ENCODE measurements at places on chromosomes 2 and 18. TPM values are rescaled to one million over a fixed set of nuclear protein-coding genes. Genes with fewer than 3 reads are reported as not detected.

Gene FBXO15
- total RNA-seq = 0.32 TPM

Gene CAVIN2
- 3.1 TPM for total RNA-seq

Gene RAB6D
- total RNA-seq = not detected

Gene MOGAT1
- total RNA-seq = not detected

Gene SLC8A1
- not detected for total RNA-seq

Gene CYTIP
- total RNA-seq = 97.7 TPM

Gene MAP3K19
- not detected for total RNA-seq

Gene PARD3B
- total RNA-seq = not detected

Gene ORC2
- total RNA-seq = 38.5 TPM

Gene FAM237A
- total RNA-seq = not detected

Gene TGOLN2
- 150 TPM for total RNA-seq

Gene TANK
- 141 TPM for total RNA-seq

Gene ABCG5
- total RNA-seq = not detected

Gene BOLA3
- total RNA-seq = 37.3 TPM

Gene ATP6V1C2
- total RNA-seq = not detected

Gene AGXT
- not detected for total RNA-seq

Gene SCYGR6
- total RNA-seq = 6.1 TPM

Gene FZD7
- 10.2 TPM for total RNA-seq

Gene MGAT4A
- 0.15 TPM for total RNA-seq

Measured in Karpas-422 (cell line).